ENCODE measurements at places on chromosomes 6 and 20.

DNA sequence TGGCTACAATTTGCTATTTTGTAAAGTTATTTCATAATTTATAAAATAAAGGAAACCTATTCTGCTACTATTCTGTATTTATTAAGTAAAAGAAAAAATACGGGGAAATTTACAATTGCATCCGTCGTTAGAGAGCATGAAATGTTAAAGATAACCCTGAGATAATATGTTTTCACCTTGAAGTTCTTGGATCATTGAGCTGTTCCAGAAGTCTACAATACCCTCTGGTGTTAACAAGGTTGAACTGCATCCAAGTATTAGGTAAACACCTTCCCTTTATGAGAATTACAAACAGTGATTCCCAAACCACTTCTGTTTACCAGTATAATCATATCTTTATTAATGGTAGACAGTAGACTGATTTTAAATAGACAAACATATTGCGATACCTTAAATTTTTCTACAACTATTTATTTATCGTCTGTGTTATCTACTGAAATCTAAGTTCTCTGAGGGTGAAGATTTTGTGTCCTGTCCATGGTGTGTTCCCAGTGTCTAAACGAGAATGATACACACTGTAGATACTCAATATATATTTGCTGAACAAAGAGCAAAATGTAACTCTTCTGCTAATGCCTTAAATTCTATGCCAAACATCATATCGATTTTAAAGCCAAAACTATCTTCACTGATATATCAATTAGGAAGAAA, 28.2 kb downstream of the TBC1D32 start:
- no peak for DNase-seq

GRCh38 chr6:167276772-167277533, 14.2 kb upstream of the UNC93A start:
- DNase-seq: no peak

DNA sequence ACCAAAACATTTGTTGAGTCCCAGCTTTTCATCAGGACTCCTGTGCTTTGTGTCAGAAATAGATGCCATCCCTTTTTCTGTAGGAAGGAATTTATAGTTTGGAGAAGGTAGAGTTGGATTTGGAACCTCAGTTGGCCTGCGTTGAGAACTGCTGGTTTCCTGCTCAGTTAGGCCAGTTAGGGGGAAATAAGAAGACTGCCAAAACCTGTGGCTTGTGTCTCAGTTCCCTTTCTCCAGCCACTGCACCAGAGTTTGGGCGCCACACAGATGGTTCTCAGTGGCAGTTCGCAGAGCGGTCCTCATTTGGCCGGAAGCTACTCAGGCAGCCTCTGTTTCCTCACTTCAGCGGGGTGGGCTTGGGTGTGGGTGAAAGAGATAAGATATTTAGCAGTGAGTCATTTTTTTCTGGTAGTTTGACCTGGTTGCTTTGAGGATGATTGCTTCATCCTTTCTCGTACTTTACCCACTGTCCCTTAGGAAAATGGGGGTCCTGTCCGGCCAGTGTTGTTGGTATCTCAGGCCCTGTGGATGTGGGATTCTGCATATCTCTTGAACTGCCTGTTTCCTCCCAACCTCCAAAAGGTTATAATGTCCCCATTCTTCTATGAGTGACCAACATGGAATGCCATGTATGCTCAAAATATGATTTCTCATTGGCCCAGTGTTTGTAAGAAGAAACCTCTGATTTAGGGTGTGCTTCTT, 53.7 kb downstream of the JARID2 start:
- no peak for DNase-seq

- DNase-seq: peak; percentile 41
Measured at GRCh38 chr20:33674294-33675135, at the start of gene NECAB3. TSS of gene NECAB3 (minus strand) at chr20:33674428. CDS start at chr20:33674352, 76 bp downstream.

DNA sequence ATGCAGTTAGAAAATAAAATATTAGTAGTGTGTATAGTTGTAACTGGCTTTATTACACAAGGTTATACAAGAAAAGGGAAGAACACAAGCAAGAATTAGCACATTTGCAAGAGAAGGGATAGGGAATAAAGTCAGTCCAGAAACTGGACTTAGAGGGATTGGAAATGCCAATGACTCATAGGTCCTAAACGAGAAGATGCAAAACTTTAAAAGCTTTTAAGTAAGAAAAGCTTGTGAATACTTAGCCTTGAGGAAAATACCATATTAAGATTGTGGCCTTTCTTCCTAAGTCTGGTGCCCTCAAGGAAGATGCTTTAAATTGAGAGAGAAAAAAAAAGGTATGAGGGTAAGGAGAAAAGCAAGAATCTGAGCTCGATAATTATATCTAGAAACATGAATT, 102.3 kb upstream of the MCHR2 start:
- DNase-seq: no peak

DNA sequence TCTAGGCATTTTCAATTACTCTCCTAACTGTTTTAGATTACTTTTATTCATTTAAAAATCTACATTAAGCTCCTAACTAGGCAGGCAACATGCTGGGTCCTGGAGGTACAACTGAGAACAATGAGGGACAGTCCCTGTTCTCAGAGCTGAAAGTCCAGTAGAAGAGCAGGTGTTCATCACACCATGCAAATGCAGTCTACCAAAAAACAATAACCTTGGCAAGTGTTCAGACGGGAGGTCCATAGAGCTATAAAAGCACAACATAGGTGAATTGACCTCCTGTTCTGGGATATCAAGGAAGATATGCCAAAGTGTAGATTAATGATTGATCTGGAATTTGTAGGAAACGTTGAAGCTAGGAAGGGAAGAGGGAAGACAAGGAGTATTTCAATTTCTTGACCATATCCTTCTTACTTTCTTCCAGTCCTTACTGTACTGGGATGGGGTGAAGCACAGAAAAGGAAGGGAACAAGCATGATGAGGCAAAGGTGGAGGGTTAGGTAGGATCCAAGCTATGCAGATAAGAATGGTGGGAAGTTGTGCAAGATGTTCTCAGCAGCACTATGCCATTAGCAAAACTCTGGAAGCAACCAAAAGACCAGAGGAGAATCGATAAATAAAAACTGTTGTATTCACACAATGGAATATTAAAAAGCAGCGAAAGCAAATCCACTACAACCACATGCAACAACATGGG, 485.7 kb upstream of the JARID2 start:
- DNase-seq: no peak

GRCh38 chr6:14638906-14639761, 521.6 kb downstream of the CD83 start:
- DNase-seq: no peak

- no peak for DNase-seq
Measured at GRCh38 chr6:5782783-5783547, 223.8 kb downstream of the NRN1 start.

DNA sequence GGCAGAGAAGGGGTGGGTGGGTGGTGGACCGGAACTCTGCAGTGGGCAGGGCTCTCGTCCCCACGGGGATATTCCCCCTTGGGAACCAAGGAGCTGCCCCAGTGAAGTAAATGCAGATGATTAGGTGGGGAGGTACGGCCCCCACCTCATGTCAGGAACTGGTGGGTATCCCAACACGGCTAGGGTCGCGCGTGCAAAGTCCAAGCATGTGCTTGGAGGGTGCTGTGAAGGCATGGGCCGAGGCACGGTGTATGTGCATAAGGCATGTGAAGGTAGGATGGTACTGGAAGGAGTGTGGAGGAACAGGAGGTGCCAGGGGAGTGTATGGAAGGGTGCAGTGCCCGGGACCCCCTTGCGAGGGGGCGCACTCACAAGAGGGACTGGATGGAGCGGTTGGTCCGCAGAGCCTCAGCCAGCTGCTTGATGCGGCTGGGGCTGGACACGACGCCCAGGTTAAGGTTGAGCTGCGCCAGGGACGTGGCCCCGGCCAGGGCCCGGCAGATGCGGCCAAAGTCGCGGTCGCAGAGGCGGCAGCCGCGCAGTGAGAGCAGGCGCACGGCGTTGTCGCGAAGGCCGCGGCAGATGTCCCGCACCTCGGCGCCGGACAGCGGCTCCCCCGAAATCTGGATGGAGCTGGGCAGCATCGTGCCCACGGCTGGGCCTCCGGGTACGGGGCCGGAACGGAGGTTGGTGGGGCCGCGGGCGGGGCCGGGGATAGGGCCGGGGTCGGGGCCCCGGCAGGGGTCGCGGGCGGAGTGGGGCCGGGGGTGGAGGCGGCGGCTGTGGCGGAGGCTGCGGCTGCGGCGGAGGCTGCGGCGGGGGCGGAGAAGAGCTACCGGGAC, 783 bp downstream of the LRRC73 start:
- no peak for DNase-seq

DNA sequence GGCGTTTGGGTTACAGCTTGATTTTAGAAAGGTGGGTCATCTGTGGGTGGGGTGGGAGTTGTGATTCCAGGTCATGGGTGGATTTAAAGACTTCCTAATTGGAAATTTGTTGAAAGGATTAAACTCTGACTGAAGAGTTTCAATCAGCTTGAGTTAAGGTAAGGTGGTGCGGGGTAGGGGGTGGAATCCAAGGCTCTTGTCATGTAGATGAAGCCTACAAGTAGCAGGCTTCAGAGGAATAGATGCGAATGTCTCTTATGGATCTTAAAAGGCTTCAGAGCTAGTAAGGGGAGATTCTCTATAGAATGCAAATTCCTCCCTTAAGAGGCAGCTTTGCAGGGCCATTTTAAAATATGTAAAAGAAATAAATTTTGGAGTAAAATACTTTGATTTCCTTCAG, 645.3 kb downstream of the FRK start:
- no peak for DNase-seq

GRCh38 chr20:53003420-53004154, 31.4 kb downstream of the TSHZ2 start:
- DNase-seq: no peak

- DNase-seq: peak; percentile 43
Measured at GRCh38 chr20:62929051-62929538, 2.8 kb upstream of the DIDO1 start.

DNA sequence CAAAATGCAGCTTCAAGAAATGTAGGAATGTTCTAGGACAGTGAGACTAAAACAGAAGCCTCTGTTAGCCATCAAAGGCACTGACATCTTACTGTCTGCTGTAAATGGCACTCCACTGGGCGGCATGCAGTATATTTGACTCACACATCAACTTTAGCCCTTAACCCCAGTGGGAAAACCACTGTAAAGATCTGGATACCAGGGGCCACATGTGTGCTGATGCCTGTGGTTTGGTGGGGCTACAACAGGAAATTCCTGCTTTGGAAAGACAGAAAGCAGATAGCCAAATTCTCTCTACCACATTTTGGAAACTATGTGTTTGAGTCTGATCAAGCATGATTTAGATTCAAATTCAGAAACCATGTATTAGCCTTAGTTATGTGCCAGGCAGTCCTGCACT, 4.3 kb downstream of the PFDN4 start:
- DNase-seq: no peak

GRCh38 chr20:11193241-11193640, 519.4 kb upstream of the JAG1 start:
- DNase-seq: no peak
